ENCODE measurements at places on chromosomes 2 and 18. TPM values are rescaled to one million over a fixed set of nuclear protein-coding genes. Genes with fewer than 3 reads are reported as not detected.

The TEKT4 gene
- total RNA-seq = not detected

The RUFY4 gene
- not detected for total RNA-seq

The REG3A gene
- not detected for total RNA-seq

The ALPI gene
- not detected for total RNA-seq

The TRIM54 gene
- total RNA-seq = 0.10 TPM

The EEF1B2 gene
- 438 TPM for total RNA-seq

The MOCOS gene
- total RNA-seq = 5.1 TPM

The RBM44 gene
- total RNA-seq = 1.7 TPM

The GRB14 gene
- not detected for total RNA-seq

The POTEF gene
- total RNA-seq = not detected

The ACMSD gene
- total RNA-seq = not detected

The TMEM178A gene
- total RNA-seq = 0.10 TPM

The RAB6C gene
- total RNA-seq = not detected

The HS6ST1 gene
- 2.9 TPM for total RNA-seq

The ERICH2 gene
- not detected for total RNA-seq

The PAIP2B gene
- 0.49 TPM for total RNA-seq

The POTEJ gene
- not detected for total RNA-seq

The SCN9A gene
- total RNA-seq = 0.12 TPM

The UGT1A4 gene
- total RNA-seq = not detected

The RNU2-63P gene
- total RNA-seq = not detected

The STPG4 gene
- total RNA-seq = not detected

The SLC5A7 gene
- total RNA-seq = not detected

The DARS1 gene
- 201 TPM for total RNA-seq

The STAT4 gene
- 0.59 TPM for total RNA-seq

The MPP4 gene
- 24.3 TPM for total RNA-seq

The GNLY gene
- not detected for total RNA-seq

The MAP2 gene
- 4.9 TPM for total RNA-seq

The PLGLB2 gene
- total RNA-seq = 0.60 TPM

The CTAGE1 gene
- total RNA-seq = 1.3 TPM

The SP140 gene
- total RNA-seq = 0.12 TPM

The C2orf80 gene
- total RNA-seq = not detected

The ACTR2 gene
- total RNA-seq = 98.8 TPM

The SLC20A1 gene
- 124 TPM for total RNA-seq

The CRYBA2 gene
- 0.20 TPM for total RNA-seq

The CD8B2 gene
- not detected for total RNA-seq

The HOXD9 gene
- total RNA-seq = 1.4 TPM

The KIF1A gene
- total RNA-seq = not detected

The MGAT4A gene
- not detected for total RNA-seq

The SRD5A2 gene
- total RNA-seq = not detected

The SH3YL1 gene
- 12.7 TPM for total RNA-seq

The MC4R gene
- not detected for total RNA-seq

Measured in RPMI7951 (cell line).